ENCODE measurements at places on chromosomes 11 and 22.

- DNase-seq: no peak
Measured at GRCh38 chr11:111777094-111778046, 11.2 kb upstream of the PPP2R1B start.

- no peak for DNase-seq
Measured at GRCh38 chr11:85394283-85394682, 232.9 kb downstream of the DLG2 start.

DNA sequence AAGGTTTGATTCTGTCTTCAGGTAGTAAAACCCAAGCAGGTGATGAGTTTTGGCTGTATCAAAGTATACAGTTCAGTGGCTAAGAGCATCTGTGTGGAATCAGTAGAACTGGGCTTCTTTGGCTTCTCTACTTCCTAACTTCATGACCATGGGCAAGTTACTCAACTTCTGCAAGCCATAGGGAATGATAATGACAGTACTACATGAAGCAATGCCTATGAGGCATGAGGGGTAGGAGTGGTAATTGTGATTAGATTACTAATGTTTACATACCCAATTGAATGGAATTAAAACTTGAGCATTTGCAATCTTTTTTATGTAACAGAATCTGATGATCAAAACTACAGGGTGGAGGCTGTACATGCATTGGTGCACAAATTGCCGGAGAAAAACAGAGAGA, 164.3 kb downstream of the PGR start:
- no peak for DNase-seq

DNA sequence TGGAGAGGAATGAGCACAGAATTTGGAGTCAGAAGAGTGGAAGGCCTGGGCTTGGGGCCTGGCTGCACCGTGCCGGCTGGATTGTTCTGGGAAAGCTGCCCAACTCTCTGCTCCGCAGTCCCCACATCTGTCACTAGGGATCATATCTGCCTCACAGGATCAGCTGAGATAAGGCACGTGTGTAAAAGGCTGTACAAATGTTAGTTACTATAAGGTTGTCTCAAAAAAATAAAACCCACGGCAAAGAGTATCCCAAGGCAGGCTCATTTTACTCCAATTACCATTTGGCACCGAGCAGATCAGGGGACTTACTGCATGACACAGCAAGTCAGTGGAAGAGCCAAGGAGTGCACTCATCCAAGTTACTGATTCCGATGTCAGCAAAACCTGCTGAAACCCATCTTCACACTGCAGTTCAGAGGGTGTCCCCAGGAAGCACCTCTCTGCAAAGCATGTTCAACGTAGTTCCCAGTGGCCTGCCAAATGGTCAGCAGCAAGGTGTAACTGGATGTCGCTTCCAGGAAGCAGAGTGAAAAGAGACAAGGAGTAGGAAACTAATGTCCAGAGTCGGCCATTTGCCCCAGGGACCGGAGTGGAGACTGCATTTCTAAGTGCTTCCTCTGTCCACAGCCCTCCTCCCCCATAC, 18.1 kb upstream of the MRTFA start:
- no peak for DNase-seq

DNA sequence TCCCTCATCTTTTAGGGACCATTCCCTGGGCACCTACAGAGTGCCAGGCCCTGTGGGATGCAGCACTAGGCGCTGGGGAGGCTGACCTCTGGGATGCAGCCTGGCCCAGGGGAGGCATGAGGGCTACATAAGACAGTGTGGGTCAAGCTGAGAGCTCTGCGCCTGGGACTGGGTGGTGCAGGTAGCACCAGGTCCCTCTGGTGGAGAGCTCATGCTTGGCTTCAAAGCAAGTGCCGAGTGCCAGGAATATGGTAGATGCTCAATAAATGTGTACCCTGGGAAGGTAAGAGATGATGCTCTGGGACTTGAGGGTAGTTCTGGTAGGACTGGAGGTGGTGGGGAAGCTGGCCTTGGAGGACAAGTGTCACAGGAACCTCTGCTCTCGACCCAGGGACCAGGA, 2.0 kb upstream of the MPPED1 start:
- DNase-seq: no peak

DNA sequence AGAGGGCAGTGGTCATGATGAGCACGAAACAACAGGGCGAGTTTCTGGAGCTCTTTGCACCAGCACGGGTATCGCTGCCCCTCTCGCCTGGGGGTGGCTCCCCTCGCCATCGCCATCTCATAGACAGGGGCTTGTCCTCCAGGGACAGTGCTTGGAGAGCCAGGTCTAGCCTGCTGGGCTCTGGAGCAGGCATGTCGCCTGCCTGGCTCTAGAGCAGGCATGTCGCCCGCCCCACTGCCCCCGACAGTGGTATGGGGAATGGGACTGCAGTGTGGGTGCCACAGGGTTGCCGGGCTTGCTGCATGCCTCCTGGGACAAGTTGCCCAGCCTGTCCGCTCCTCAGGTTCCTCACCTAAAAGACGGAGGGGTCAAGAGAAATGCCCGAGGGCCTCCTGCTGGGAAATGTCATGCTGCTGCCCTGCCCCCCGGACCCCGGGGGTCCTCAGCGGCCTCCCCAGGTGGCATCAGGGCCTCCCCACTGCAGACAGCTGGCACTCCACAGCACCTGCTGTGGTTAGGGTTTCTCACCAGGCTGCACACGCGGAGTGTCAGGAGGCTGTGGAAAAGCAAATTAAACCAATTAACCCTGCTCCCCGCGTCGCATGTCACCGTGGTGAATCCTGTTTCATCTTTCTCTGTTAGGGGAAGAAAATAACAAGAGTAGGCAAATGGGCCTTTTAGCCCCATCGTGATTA, 403.0 kb downstream of the TBC1D22A start:
- no peak for DNase-seq

DNA sequence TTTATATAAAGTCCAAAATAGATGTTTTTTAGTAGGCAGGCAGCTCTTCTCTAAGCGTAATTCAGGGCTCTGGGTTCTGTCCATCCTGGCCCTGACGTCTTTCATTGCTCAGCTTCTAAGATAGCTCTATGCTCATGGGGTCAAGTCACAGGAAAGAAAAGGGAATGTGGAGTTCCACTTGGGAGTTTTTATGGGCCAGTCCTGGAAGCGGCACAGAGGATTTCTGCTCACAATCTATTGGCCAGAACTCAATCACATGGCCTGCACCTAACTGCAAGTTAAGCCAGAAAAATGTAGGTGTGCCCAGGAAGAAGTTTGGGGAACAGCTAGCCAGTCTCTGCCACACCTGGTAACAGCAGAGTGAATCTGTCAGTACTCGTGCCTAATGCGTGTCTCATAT, 7.4 kb upstream of the ZBTB16 start:
- no peak for DNase-seq

GRCh38 chr22:49693848-49694247, 133.8 kb downstream of the BRD1 start:
- no peak for DNase-seq

- no peak for DNase-seq
Measured at GRCh38 chr22:19066531-19067271, 55.5 kb downstream of the DGCR2 start.

DNA sequence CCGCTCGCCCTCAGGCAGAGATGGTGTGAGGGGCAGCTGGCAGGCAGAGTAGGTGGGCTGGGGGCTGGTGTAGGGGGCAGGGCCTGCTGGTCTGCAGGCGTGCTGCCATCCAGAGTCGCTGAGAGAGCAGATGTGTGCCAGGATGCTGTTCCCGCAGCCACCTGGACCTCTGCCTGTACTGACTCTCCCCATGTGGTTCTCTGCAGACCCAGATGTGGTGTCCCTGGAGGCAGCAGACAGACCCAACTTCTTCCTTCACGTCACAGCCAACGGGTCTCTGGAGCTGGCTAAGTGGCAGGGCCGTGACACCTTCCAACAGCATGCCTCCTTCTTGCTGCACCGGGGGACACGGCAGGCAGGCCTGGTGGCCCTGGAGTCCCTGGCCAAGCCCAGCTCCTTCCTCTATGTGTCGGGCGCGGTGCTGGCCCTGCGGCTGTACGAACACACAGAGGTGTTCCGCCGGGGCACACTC, 58.6 kb downstream of the OTOG start:
- DNase-seq: no peak

DNA sequence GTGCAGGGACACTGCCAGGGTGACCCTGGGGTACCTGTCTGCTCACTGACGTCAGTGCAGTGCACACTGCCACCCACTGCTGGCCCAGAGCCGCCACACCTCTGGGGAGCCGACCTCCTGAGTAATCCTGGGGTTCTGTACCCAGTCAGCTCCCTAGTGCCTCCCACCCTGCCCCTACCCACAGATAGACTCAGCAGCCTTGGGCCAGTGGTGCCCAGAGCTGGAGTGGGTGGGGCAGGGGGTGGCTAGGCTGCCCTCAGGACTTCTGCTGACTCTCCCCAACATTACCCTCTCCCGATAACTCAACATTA, 5.8 kb downstream of the NRXN2 start:
- DNase-seq: no peak

DNA sequence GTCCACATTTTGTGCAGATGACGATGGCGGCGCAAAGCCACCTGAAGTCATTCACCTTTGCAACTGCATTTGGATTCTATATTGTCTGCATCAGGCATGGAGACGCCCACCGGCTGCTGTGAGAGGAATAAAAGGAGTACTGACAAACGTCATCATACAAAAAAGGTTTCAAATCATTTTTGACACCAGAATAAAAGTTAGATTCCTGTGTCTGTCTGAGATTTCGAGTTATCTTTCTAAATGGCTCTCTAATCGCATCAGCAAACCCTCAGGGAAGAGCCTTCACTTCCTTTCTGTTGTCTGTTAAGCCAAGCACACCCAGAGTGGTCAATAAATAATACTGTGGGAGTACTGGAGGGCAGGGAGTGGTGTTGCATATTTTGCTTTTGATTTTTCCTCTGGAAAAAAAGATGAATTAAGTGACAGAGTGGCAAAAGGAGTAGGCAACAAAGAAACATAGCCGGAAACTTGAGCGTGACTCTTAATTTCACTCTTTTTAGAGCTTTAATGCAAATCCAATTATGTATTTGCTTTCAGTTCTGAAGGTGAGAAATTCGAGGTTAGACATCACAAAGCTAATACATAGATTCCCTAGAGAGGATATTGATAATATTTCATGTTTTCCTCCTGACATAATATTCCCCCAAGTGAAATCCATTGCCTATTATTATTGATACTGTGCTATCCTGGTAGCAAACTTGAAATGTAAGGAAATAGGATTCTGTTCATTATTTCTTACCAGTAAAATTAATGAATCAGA, 150.8 kb upstream of the MTMR2 start:
- no peak for DNase-seq

- DNase-seq: no peak
Measured at GRCh38 chr11:19697721-19698121, 14.9 kb upstream of the NAV2 start.

- no peak for DNase-seq
Measured at GRCh38 chr11:4019891-4020290, 74.7 kb upstream of the RRM1 start.

DNA sequence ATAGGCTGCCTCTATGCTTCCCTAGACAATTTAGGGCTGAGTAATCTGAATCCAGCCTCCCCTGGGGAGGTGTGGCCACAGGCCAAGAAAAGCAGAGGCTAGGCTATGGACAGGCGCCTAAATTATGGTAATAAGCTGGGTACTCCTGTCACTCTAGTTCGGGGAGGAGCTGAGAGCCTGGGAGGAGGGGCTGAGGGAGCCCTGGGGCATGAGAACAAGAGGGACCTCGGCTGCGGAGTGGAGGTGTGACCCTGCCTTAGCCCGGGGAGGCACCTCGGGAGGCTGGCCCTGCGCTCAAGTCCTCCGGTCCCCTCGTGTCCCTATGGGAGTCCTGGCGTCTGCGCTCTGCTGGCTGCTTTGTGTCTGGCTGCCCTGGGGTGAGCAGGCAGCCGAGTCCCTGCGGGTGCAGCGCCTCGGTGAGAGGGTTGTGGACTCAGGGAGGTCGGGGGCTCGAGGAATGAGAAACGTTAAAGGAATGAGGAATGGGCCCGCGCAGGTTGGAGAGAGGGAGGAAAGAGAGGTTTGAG, at the start of gene OTOG:
OTOG (plus strand) TSS at position 209 of the 527 bp plus-strand sequence; CDS start at position 323, 114 bp downstream.
- DNase-seq: no peak

- no peak for DNase-seq
Measured at GRCh38 chr11:104678408-104678807, 219.9 kb downstream of the CASP12 start.

DNA sequence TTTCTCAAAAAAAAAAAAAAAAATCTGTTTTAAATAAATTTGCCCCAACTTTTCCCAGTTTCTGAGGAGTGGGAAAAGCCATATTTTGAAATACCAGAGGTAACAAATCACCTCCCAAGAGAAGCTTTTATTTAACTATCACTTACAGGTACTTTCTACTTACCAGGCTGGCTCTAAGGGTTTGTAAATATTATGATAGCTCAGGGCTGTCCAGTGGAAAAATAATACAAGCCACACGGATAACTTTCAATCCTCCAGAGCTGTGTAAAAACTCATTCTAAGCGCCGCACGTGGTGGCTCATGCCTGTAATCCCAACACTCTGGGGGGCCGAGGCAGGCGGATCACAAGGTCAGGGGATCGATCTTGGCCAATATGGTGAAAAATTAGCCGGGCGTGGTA, 5.6 kb upstream of the SEC14L4 start:
- no peak for DNase-seq

DNA sequence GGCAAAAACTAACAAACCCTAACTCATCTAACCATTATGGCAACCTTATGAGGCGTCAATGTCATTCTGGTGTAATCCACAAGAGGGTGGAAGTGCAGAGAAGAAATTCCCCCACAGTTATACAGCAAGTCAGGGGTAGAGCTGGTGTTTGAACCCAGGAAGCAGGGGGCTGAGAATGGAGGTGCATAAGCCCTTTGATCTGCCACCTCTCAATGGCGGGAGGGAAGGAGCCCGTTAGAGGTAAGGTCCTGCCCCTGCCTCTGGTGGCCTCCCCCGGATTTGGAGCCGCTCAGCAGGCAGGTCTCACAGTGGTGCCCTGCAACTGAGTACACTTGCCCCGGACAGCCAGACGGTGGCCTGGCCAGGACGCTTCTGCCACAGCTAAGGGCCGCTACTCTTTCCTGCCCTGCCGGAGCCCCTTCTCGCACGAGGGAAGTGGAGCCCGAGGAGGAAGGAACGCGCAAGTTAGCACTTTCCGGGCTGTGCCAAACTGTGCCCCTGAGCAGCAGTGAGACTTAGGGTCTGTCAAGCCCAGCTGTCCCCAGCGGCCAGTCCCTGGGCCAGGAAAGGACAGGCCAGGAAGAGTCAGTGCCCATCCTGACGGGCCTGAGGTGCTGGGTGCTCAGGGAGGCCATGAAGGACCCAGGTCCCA, 1.1 kb downstream of the FXYD2 start:
- DNase-seq: no peak

DNA sequence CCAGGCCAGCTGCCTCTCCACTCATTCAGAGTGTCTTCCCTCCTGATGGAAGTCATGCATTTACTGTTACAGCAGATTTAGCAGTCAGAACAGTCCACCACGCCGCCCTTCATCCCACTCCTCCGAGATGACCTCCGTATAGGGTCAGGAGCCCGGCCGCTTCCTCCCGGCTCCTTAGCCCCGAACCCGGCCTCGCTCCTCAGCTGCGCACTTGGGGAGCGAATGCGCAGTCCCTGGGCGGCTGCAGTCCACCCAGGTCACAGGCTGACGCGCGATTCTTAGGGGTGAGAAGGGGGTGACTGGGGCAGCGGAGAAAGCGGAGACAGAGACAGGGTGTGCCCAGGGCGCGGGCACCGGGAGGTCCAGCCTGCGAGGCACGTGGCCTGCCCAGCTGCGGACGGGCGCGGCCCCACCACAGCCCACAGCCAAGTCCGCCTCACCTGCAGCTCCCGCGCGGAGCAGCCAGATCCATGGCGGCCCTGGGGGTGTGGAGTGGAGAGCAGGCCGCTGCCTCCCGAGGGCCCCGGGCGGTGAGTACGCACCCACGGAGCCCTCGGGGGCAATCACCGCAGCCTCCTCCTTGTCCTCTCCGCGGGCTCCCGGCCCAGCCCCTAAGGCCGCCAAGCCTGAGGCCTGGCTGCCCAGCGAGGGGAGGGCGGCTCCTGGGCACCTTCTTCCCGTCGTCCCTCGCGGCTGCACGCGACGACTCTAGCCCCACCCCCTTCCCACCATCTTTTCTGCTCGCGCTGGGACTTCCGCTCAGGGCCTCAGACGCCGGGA, 286.6 kb downstream of the BRD1 start:
- DNase-seq: no peak

Data from stimulated activated CD8-positive, alpha-beta memory T cell treated with anti-CD3 and anti-CD28 coated beads, Interleukin-4, amount 100 ng/mL, for 24 hours (primary cell).